ENCODE measurements at places on chromosomes 13 and 19. TPM values are rescaled to one million over a fixed set of nuclear protein-coding genes. Genes with fewer than 3 reads are reported as not detected.

The STARD13 gene
- 28.7 TPM for total RNA-seq

- DNase-seq: no peak
Measured at GRCh38 chr13:99973163-99973807, 1.7 kb upstream of the ZIC5 start.

The SCN1B gene
- 2.2 TPM for total RNA-seq

The ANKLE1 gene
- 0.67 TPM for total RNA-seq

DNA sequence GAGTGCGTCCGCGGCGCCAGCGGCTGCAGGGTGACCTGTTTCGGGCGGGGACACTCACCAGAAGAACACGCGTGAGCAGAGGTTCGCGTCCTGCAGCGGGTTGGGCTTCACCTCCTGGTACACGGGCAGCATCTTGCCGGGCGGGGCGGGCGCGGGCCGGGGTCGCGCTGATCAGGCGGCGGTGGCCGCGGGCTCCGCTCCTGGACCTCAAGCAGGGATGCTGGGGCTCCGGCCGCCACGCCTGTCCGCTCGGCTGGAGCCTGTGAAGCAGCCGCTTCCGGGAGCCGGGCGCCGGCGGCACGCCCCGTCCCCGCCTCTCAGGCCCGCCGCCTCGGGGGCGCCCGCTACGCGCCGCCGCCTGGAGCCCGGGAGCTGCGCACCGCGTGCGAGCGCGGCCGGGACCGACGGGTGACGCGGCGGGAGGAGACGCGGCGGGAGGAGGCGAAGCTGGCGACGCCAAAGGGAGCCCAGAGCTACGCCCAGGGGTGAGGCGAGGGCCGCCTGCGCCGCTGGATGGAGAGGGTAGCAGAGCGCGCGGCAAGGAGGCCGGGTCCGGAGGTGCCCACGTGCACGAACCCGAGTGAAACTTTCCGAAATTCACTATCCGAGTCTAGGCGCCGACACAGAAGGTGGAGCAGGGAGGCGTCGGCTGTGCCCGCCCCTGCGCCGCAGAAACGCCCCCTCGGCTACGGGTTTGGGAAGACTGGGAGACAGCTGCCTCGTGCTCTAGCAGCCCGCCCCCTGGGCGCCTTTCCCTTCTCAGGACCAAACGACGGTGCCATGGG, at the start of gene ABCC4:
ABCC4 (minus strand) TSS at position 269 of the 785 bp plus-strand sequence; CDS start at position 132, 137 bp downstream.
- peak; percentile 79 for DNase-seq

GRCh38 chr19:1065606-1066109, 1.3 kb upstream of the ARHGAP45 start:
- peak; percentile 71 for DNase-seq

The FAM216B gene
- not detected for total RNA-seq

DNA sequence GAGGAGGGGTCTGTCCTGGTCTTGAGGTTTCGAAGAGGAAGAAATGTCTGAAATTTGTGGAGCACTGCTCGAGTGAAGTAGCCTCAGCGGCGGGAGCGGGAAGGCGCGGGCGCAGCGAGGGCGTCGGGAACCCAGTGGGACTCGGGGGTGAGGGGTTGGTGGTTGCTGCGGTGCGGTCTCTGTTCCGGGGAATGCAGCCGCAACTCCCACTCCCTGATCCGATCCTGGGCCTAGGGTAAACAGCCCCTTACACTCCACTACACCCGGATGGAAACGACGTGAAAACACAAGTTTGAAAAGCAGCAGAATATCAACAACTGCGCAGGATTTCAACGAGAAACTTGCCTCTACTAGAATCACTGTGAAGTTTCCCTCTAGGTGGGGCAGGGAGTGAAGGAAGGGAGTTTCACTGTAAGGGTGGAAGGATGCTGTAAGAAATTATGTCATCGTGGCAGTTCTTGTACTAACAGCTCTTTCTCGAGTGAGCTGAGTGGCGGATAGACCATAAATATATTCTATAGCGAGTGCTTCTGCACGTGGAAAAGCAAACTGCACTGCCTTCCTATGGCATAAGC, 2.0 kb upstream of the KLF12 start:
- peak; percentile 32 for DNase-seq

DNA sequence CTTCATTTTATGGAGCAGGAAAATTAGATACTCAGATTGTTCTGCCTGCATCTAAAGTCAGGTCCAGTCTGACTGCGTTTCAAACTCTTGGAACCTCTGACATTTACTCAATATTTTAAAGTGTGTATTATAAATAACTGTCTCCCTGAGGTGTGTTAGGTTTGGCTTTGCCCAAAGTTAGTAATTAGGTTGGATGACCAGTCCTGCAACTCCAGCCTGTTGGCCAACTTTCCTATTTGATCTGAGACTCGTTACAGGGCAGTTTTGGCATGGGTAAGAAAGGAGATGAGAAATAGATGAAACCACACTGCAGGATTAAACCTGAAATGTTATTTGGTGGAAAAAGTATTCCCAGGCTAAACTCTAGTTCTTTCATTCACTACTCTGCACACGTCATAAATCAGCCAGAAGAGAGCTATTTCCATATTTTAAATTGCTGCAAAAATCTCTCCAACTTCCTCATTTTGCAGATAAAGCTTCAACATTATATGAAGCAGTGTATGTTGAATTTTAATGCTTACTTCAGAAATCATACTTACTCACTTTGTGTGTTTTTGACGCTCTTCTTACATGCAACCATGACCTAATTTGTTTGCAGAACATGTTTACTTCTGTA, 357.1 kb downstream of the DCT start:
- no peak for DNase-seq

DNA sequence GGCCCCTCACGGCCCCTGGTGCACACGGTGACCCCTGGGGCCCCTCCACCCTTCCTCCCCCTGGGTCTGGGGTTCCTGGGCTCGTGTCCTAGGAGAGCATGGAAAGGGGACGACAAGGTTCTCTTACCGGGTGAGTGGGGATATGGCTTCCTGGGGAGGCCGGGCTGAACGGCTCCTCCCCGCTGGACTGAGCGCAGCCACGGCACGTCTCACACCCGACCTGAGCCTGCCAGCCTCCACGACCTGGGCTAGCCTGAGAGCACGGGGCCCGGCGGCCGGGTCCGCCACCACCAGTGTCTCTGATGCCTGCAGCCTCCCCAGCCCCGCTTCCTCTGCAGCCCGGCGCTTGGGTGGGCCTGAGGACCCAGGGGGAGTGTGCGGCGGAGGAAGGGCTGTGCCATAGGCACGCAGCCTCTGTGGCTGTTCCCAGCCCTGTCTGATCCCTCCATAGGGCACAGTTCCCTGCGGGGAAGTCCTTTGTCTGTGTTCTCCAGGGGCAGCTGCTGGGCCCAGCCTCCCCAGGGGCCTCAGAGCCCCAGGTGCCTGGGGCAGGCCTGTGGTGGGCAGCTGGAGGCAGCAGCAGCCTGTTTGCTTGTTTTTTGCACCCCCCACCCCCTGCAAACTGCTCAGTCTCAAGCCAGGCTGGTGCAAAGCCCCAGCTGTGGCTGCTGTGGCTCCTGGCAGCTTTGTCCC, 15.0 kb downstream of the PLIN4 start:
- DNase-seq: no peak

- DNase-seq: no peak
Measured at GRCh38 chr19:43895727-43896308, 39.3 kb downstream of the ZNF45 start.

DNA sequence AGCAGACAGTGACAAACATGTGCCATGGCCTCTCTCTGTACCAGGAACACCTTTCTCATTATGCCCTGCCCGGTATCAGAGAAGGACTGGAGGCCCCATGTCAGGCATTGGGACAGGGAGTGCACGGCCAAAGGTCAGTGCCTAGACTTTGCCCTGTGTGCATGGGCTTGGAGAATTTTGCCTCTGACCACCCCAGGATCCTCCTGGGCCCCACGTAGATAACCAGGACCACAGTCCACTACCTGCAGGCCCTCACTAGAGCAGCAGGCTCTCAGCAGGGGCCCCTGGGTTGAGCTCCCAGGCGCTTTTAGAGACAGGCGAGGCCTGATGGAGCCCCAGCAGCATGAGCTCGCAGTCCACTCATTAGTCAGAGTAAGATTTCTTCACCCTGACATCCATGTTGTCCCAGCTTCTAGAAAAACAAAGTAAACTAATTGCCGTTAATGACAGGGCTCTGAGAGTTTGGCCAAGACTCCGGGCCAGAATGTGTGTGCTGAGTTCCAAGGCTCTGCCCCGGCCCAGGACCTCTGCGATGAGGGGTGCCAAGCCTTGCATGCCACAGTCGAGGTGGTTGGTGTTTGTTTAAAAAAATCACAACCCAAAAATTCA, 42.7 kb downstream of the CAPN12 start:
- no peak for DNase-seq

GRCh38 chr13:108483981-108484380, 145.4 kb upstream of the MYO16 start:
- DNase-seq: no peak

DNA sequence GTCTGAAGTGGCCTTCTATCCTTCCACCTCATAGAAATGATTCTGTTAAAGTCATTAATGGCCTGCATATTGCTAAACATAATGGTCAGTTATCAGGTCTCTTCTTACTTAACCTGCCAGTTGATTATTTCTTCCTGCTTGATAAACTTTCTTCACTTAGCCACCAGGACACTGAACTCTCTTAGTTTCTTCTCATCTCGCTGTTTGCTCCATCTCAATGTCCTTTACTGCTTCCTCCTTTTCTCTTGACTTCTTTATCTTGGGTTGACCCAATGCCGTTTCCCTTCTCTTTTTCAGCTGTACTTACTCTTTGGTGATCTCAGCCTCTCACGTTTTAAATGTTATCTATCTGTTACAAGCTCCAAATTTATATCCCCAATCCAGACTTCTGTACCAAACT, 17.1 kb upstream of the CLC start:
- no peak for DNase-seq

DNA sequence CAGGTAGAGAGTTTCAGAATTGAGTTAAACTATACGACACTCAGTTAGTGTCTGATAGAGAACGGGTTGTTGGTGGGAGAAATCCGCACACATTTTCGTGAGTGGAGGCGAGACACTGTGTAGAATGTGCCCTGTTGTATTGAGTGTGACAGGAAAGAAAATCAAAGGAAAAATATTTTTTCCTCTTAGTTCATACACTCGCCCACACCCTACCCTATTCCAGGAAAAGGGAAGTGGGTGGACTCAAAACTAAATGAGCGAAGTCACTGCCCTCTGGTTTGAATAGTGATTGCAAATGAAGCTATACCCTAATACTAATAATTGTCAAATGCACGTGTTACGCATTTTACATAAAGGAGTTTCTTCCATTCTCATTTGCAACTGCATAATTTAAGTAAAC, 2.0 kb downstream of the ZNF347 start:
- no peak for DNase-seq

GRCh38 chr19:2371656-2372055, 11.6 kb downstream of the TMPRSS9 start:
- DNase-seq: no peak

DNA sequence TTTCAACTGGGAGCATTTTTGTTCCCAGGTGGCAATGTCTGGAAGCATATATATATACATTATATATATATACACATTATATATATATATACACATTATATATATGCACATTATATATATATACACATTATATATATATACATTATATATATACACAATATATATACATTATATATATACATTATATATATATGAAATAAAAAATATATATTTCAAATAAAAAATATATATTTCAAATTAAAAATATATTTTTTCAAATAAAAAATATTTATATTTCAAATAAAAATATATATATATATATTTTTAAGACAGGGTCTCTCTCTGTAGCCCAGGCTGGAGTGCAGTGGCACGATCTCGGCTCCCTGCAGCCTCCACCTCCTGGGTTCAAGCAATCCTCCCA, 61.5 kb downstream of the ADGRE1 start:
- DNase-seq: no peak

- DNase-seq: no peak
Measured at GRCh38 chr13:76942363-76942762, 5.9 kb upstream of the ACOD1 start.

GRCh38 chr13:79481685-79482052, 714 bp downstream of the NDFIP2 start:
- DNase-seq: peak; percentile 31

The OR7D2 gene
- total RNA-seq: not detected

DNA sequence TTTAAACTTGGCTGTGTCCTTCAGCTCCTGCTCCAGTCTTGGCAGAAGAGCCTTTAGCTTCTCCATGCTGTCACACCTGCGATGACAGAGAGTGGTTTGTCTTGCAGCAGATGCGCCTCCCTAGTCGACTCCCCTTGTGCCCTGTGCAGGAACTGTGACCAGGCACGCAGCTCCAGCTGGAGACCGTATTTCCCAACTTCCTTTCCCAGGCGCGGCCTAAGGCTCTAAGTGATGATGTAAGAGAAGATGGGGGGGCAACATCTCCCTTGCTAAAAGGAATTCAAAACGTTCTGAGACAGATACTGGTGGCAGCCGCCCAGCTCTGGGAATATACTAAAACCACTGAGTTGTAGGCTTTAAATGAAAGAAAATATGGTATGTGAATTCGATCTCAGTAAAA, 16.3 kb downstream of the DCUN1D2 start:
- DNase-seq: no peak

GRCh38 chr19:1527650-1528309, 3.9 kb downstream of the PLK5 start:
- no peak for DNase-seq

All from left colon (tissue), 2 donors.